PC-9 (cell line): ENCODE measurements at places on chromosomes 6 and 20. TPM values are rescaled to one million over a fixed set of nuclear protein-coding genes. Genes with fewer than 3 reads are reported as not detected.

GRCh38 chr20:13140775-13141174, 80.3 kb upstream of the ISM1 start:
- DNase-seq: no peak

GRCh38 chr6:148342100-148342349, 613 bp upstream of the SASH1 start:
- no peak for DNase-seq

DNA sequence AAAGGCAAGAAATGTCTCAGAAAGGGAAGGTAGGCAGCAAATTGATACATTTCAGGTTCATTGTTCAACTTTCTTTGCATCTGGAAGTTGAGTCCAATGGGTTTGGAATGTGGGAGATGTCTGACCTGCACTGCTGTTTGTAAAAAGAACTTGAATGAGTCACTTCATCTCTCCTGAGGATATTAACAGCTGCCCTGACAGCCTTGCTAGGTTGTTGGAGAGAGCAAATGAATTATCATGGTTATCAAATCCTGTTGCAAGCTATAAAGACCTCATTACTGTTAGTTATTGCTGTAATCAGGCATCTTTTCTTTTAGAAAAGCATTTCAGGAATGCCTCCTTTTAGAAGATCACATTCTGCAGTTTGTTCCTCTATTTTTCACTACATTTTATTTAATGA, 23.0 kb upstream of the FLRT3 start:
- no peak for DNase-seq

DNA sequence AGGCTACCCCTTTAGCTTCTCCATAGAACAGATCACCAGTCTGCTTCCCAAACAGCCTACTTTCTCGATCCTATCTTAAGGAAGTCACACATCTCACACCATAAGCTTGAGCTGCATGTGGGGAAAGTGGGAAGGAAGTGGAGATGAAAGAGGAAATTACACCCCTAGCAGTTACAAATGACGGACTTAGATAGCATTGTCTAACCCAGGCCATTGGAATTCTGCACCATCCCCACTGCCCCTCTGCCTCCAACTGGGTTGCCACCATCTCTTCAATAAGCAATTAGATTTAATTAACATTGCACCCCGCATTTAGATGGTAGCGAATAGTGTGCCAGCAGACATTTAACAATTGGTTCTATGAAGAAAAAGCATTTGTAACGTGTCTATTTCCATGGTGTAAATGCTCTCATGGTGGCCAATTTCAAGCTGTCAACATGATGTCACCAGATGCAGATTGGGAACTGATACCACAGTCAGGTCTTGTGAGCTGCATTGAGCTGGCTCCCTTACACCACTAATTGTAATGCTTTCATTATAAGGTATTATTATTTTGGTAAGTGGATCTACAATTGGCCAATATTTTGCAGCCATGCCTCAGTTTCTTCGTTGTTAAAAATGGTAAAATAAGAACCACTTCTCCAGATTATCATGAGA, 124.7 kb downstream of the CD24 start:
- DNase-seq: no peak

The TFAP2B gene
- not detected in 2 replicates for total RNA-seq

The FILIP1 gene
- 0.15 TPM in 1 of 2 replicates, not detected in the other for total RNA-seq

The FOXQ1 gene
- 55.8 and 57.0 TPM in 2 replicates for total RNA-seq
